Non-pigmented ciliary epithelial cell (primary cell): ENCODE measurements at places on chromosomes 7 and 10.
A peak's percentile ranks its signal among the peaks of the same experiment; 100 is the strongest.

DNA sequence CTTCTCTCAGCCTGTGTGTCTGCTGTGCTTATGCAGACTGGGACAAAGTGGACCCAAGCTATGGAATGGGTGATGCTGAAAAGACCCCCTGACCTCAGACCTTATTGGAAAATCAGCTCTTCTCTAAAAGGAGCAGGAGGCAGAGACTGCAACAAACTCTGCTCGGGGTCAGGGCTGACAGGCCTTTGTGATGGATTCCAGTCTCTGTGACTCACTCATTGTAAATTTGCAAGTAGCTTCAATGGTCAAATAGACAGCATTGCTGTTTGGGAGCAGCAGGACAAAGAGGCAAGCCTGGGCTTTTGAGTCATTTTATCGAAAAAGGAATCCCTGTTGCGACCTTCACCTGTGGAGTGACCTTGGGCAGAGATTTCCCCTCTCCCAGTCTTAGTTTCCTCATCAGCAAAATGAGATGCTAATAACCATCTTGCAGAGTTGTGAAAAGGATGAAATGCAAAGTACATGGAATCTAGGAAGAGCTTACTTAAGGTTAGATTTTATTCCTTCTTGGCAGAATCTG, 26.1 kb upstream of the GPR26 start:
- no peak for DNase-seq

DNA sequence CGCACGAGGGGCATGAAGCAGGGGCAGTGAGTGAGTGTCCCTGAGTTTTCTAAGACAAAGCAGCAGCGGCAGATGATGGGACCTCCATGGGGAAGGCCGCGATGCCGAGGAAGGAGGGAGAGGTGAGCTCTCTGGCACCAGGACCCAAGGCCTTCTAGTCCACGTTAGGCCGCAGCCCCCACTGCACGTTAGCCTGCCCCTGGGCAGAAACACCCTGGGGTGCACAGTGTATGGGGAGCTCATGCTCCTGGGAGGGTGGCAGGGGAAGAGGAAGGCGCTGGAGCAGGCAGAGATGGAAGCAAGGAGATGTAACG, 97.3 kb upstream of the IKZF1 start:
- DNase-seq: no peak

DNA sequence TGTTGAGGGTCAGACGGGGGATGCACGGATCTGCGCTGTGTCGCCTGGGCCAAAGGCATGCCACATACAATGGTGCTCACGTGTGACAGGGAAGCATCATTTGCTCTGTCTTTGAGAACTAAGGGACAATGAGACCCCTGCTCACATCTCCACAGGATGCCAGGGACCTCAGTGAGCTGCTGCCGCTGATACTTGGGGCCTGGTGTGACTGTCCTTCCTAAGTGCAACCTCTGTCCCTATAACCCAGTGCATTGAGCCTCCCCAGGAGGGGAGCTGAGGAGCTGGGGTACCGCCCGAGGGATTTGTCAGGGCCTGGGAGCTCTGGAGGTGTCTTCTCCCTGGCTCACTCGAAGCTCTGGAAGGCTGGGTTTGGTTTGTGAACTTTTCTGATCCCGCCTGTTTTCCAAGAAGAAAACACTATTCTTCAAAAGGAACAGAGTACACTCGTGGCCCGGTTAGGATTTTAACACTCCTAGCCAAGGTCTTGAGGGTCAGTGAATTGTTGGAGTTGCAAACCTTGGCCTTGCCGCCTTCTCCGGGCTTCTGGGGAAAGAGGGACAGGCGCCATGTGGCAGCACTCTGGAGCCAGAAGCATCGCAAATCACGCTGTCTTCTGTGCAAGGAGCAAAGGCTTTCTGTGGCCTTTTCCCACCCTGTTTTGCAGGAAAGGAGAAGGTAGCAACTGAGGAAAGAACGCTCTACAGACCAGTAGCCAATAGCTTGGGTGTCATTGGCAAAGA, 26.2 kb upstream of the CTBP2 start:
- DNase-seq: no peak

DNA sequence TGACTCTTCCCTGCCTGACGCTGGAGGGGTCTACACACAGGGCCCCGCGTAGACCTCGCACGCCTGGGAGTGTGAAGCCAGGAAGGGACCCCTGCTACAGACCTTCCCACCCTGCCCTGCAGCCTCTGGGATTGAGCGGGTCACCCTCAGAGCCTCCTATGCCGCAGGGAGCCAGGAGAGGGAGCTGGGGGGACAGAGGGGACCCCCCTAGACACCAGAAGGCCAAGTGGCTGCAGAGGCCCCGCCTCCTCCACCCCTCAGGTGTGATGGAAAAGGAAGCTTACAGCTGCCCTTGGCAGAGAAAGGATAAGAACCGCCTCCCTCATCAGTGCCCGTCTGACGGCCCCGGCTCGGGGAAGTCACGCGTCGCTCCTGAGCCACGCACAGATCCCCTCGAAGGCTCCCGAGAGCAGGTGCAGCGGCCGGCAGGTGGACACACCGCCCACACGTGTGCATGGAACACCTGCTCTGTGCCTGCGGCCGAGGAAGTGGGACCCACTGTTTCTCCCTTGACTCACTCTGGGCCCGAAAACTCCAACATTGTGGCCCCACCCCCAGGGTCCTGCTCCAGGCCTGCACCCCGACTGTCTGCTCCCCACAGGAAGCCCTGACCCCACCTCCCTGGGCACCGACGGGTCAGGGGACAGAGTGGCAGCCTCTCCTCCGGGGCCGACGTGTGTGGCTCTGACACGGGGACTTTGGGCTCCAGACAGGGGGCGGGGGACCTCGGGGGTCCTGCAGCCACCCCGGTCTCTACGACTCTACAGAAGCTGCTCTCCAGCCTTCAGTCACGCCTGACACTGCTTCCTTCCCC, 73.3 kb downstream of the MICALL2 start:
- no peak for DNase-seq

DNA sequence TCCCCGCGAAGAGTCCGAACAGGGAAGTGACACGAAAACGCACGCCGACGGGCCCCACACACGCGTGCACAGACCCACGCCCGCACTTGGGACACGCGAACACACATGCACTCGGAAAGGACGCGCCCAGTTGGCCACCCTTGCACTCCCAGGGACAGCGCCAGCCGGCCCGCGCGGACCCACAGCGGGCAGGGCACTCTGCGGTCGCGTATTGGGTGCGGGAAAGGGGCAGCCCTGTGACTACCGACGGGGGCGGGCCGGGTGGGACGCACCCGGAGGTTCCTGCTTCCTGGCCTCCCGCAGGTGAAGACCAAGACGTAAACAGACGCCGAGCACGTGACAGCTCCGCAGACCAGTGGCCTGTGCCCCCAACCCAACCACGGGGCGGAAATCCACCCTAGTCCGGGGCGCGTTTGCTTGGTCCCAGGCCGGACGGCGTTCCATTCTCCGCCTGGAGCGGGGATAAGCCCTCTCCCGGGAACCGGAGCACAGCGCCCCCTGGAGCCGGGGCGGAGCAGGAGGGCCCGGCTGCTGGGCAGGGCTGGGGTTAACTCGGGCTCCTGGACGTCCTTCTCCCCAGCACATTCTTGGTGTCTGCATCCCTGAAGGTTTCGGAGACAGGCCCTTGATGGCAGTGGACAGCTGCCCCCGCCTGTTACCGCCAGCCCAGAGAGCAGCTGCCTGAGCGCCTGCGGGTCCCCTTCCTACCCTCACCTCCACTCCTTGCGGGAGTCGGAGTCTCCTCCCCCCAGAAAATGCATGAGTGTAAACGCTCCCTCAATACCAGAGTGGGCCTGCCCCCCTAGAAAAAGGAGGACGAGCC, 2.0 kb upstream of the LZTS2 start:
- no peak for DNase-seq

DNA sequence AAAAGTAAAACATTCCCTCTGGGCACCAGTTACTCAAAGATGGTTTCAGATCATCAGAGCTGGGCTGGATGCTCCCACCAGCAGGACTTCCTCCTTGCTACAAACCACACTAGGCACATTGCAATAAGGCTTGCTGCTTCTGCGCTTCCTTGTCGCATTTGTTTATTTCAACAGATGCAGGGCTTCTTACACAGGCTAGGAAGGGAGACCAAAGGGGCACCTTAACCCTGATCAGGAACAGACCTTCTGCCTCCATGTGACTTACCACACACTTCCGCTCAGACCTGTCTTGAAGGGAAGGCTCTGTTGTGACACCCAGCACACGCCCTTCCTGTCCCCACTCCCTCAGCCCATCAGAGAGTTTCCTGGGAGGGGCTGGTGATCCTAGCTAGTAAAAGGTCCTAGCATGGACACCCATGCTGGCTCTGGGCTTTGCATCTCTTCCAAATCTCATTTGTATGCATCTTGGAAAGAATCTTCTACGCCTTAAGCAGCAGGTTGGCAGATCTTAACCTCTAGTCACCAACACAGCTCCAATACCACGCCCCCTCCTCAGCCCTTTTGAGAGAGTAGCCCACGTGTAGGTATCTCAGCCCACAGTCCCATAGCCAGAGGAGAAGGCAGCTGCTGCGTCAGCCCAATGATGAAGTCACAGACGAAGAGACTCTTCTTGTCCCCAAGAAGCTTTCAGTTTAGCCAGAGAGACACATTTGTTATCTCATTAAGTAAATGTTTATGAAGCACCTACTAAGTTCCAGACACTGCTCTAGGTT, 47.1 kb upstream of the SVIL start:
- DNase-seq: no peak

DNA sequence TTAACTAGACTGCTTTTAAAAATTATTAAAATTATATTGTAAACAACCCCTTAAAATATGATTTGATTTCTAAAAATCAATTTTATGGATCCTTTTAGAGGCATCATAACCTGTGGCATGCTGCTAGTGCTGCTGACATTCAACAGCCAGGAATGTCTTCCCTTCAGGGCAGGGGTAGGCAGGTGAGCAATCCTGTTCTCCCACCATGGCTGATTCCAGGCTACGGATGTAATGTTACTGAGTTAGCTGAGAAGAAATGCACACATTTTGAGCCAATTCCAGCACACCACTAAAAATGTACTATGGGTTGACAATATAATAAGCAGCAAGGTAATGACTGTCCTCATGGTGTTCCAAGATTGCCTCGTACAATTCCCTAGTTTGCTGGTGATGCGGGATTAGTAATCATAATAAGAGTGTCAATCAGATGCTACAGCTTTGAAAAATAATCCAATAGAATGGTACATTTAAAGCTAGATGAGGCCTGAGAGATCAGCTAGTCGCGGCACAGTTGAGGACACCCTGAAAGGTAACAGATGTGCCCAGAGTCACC, 108.7 kb upstream of the PRR15 start:
- no peak for DNase-seq

GRCh38 chr10:59393349-59393748, 31.0 kb upstream of the FAM13C start:
- no peak for DNase-seq

GRCh38 chr10:3056280-3057037, 10.9 kb upstream of the PFKP start:
- no peak for DNase-seq

- no peak for DNase-seq
Measured at GRCh38 chr10:24988831-24989640, 26.9 kb downstream of the ENKUR start.

GRCh38 chr7:43111630-43112458, 603 bp upstream of the HECW1 start:
- DNase-seq: no peak

GRCh38 chr10:103761075-103761920, 94.1 kb downstream of the SH3PXD2A start:
- no peak for DNase-seq

DNA sequence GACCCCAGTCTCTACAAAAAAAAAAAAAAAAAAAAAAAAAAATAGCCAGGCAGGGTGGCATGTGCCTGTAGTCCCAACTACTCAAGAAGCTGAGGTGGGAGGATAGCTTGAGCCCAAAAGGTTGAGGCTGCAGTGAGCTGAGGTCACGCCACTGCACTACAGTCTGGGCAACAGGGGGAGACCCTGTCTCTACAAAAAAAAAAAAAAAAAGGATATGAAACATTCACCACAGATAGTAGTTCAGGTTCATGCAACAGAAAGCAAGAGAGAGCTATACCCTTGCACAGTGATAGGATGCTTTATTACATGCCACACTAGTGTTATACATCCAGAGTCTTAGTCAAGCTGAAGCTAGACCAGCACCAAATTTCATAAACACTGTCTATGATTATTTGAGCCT, 148.4 kb upstream of the KAT6B start:
- DNase-seq: no peak

- no peak for DNase-seq
Measured at GRCh38 chr7:71133856-71134255, 1.9 kb downstream of the GALNT17 start.

GRCh38 chr7:123716877-123717276, 31.9 kb downstream of the WASL start:
- no peak for DNase-seq

GRCh38 chr10:113165673-113166072, 215.6 kb downstream of the TCF7L2 start:
- no peak for DNase-seq

DNA sequence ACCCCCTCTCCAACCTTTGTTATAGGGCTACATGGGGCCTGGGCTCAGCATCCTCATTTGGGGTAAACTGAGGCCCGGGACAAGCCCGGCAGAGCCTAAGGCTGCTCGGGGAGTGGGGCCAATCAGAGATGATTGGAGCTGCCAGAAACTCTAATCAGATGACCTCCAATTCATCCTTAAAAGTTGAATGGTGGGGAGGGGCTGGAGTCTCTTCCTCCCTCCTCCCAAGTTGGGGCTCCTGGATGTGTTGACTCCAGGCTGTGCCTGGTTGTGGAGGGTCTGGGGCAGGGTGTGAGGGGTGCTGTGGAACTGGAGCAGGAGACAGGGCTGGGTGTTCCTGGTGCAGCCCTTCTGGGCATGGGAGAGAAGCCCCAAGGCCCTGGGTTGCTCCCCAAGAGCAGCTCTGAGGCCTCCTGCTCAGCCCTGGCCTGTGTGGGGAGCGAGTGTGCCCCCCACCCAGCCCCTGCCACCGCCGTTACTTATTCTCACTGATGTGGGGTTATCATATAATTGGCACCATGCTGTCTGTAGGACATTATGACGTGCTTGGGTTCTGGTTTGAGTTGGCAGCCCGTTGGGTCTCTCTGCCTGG, 2.2 kb downstream of the BHLHA15 start:
- no peak for DNase-seq

GRCh38 chr10:124354411-124355382, 64.0 kb downstream of the OAT start:
- DNase-seq: peak; percentile 41

DNA sequence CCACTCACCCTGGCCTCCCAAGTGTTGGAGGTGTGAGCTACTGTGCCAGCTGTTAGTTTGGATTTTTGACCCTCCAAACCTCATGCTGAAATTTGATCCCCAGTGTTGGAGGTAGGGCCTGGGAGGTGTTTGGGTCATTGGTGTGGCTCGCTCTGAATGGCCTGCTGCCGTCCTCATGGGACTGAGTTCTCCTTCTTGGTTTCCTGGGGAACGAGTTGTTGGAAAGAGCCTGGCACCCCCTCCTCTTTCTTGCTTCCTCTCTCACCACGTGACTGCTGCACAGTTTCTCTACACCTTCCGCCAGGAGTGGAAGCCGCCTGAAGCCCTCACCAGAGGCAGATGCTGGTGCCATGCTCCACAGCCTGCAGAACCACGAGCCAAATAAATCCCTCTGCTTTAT, 253.5 kb downstream of the PHTF2 start:
- DNase-seq: no peak

DNA sequence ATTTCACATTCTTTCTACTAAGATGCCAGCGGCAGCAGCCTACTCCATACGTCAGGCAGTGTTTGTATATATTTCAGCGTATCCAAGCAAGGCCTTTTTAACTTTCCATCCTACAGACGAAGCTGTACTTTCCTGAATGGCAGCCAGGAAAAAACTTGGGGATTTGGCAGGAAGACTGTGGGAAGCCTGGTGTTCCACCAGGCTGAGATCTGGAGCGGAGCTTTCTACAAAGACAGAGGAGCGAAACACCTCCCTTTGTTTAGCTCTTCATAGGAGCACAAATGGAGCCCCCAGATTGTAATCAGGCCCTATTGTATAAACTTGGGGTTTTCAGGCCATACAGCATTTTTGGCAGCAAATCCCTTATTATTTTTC, 143.8 kb downstream of the TES start:
- no peak for DNase-seq
